Naive thymus-derived CD8-positive, alpha-beta T cell (primary cell): ENCODE measurements at places on chromosomes 3 and 15. TPM values are rescaled to one million over a fixed set of nuclear protein-coding genes. Genes with fewer than 3 reads are reported as not detected.

Gene ISLR
- total RNA-seq: not detected

Gene SCG3
- total RNA-seq: not detected

Gene IL20RB
- 3.6 TPM for total RNA-seq

Gene CHRNB4
- not detected for total RNA-seq

Gene CLDN11
- total RNA-seq: not detected

Gene FETUB
- not detected for total RNA-seq

GRCh38 chr3:21520106-21520963 lies 230.7 kb downstream of the ZNF385D start:
- DNase-seq: no peak

- DNase-seq: no peak
Observed at GRCh38 chr3:112334691-112335433, 1.9 kb downstream of the CD200 start.

DNA sequence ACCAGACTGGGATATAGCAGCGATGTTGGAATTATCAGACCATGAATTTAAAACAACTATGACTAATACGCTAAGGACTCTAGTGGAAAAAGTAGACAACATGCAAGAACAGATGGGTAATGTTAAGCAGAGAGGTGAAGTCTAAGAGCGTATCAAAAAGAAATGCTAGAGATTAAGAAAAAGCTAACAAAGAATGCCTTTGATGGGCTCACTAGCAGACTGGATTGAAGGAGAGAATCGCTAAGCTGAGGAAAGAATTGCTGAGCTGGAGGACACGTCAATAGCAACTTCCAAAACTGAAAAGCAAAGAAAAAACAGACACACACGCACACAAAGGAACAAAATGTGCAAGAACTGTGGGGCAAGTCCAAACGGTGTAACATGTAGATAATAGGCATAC lies 20.0 kb upstream of the CMTM6 start:
- DNase-seq: no peak

DNA sequence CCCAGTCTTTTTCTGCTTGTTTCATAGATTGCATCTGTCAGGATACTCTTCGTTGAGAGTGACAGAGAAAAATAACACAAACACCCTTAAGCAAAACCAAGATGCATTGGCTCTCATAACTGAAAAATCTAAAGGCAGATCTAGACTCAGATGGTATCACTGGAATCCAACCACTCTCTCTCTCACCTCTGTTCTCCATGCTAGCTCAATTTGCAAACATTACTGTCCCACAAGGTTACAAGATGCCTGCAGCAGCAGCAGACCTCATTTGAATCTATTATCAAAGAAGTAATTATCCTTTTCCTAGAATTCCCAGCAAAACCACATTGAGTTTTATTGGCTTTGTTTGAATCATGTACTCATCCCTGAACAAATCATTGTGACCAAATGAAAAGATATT lies 19.1 kb upstream of the PCOLCE2 start:
- no peak for DNase-seq

GRCh38 chr3:69442771-69443311 lies 57.0 kb upstream of the FRMD4B start:
- DNase-seq: no peak
